Tibial artery (tissue), 4 donors: ENCODE measurements at places on chromosomes 7 and 10.

DNA sequence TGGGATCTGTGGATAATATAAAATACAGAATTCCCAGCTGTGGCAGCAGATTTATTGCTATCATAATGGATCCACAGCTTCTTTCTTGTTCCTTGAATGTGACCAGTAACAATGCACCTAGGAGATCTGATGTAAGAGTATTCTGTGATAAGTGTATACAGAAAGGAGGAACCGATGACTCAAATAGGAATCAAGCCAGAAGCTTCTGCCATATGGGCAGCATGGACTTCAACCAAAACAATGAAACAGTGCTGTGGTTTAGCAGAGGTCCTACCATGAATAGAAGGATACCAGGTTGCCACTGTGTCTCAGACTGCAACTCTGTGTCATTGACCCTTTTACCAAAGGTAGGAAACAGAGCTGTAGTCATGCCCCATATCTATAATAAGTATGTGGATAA is 81.8 kb downstream of the PTPRZ1 start:
- no peak for DNase-seq

GRCh38 chr10:69952821-69953221 is 99.8 kb upstream of the MACROH2A2 start:
- DNase-seq: no peak

- no peak for DNase-seq
Measured at GRCh38 chr10:98255146-98255877, 12.7 kb downstream of the LOXL4 start.

DNA sequence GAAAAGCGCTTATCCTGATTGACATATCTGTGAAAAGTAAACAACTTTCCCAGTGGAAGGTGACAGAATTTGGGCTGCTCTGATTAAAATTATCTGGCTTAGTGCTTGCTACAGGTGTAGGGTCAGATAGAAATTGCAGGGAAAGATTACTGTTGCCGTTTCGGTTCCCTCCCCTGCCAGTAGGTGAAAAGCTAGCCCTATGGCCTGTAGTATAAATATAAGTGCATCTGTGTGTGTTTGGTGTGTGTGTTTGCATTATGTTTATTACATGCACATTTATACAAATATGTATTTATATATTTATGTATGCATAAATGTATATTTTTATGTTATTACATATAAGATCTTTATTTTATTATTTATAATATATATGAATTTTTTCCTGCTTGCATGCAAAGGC is 72.3 kb upstream of the VOPP1 start:
- DNase-seq: no peak

- DNase-seq: no peak
Measured at GRCh38 chr7:124413029-124413428, 352.6 kb downstream of the GPR37 start.
